ENCODE measurements at places on chromosomes 3 and 15. TPM values are rescaled to one million over a fixed set of nuclear protein-coding genes. Genes with fewer than 3 reads are reported as not detected.

FAM107A gene
- total RNA-seq, result not detected

GRCh38 chr15:39896846-39897245 is 23.2 kb downstream of the GPR176 start:
- H3K4me1 ChIP-seq, result peaks cover 25% of the 10 kb centered on the region
- H3K27ac ChIP-seq, result peak overlapping the region; percentile 83
- no peak overlapping the region for H3K4me3 ChIP-seq
- no peaks in the 10 kb centered on the region for H3K36me3 ChIP-seq
- H3K27me3 ChIP-seq, result no peaks in the 10 kb centered on the region
- DNase-seq, result peak; percentile 88

DNA sequence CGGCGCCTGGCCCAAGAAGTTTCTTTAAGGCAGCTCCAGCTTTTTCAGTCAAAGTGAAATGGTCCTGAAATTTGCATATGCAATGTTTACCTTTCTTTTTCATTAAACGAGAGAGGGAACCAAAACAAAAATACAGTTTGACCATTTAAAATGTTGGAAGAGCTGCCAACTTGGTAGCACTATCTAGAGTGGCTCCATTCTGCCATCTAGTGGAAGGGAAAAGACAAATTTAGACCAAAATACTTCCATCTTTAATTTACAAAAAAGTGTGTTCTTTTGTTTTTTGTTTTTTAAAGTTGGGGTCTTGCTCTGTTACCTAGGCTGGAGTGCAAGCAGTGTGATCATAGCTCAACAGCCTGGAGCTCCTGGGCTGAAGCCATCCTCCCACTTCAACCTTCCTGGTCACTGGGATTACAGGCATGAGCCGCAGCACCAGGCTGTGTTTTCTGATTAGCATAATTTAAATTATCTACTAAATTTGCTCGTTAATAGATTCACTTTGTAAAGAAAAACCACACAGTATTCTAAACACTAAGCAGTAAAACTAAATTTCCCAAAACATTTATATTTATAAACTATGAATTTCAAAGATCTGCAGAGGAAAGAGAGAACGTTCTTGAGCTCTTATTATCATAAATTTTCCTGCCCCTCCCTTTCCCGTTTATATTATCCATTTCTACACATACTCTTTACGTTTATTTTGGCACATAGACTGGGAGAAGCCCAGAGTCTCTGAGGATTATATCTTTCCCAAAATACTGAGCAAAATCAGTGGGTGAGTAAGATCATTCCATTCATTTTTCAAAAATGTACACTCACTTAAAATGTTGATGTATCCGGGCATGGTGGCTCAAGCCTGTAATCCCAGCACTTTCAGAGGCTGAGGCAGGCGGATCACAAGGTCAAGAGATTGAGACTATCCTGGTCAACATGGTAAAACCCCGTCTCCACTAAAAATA is 15.4 kb upstream of the RFC4 start:
- H3K4me3 ChIP-seq, result peak overlapping the region; percentile 35
- peaks cover 15% of the 10 kb centered on the region for H3K4me1 ChIP-seq
- H3K27me3 ChIP-seq, result no peaks in the 10 kb centered on the region
- peak; percentile 83 for DNase-seq

DNA sequence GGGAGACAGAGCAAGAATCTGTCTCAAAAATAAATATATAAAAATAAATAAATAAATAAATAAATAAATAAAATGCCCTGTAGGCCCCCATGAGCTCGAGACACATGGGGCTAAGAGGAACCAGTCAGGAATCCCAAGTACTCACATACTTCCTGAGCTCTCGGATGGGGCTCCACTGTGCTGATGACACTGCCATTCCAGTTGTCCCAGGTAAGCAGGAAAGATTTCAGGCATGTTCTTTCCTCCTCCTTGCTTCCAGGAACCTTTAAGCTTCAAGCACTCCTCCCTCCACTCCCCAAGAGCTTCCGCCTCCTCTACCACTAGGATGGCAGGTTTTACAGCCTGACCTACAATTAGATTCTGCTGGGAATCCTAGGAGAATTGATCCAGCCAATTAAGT is 113.4 kb downstream of the SLC49A4 start:
- H3K36me3 ChIP-seq, result no peaks in the 10 kb centered on the region
- peaks cover 48% of the 10 kb centered on the region for H3K27me3 ChIP-seq
- H3K4me3 ChIP-seq, result no peak overlapping the region
- no peak overlapping the region for H3K27ac ChIP-seq
- no peaks in the 10 kb centered on the region for H3K4me1 ChIP-seq

DNA sequence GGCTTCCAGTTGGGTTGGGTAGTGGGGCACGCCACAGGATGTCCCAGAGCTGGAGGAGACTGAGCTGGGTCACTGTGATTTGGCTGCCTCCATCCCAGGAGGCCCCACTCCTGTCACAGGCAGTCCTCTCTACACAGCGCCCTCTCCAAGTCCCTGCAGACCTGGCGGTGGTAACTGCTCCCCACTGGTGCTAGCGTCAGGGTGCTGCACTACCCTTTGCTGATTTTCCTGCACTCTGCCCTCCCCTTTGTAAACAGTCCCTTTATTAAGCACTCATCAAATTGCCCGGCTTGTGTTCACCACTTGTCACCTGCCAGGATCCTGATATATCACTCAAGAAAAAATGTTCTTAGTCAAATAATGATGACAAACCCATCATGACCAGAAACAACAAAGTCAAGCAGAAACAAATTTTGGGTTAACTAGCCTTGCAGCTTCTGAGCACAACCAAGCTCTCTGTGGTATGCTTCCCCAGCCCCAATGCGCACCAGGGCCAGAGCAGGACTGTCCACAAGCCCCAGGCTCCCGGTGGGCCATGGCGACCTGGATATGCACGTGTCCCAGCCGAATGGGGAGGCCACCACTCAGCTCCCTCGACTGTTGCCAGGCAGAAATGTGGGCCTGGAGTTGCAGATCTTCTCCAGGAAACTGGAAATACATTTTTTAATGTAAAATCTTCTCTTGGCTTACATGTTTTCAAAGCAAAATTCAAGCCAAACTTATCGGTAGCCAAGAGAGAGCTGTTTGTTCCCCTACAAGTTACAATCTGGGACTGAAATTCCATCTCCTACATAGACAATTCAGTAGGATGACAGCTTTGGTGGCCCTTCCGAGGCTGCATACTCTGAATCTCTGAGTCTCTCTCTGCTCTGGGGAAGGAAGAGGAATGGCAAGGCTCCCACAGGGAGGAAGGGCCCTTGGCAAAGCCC is 24.5 kb downstream of the MEGF11 start:
- H3K27ac ChIP-seq, result no peak overlapping the region
- H3K4me1 ChIP-seq, result no peaks in the 10 kb centered on the region
- H3K4me3 ChIP-seq, result no peak overlapping the region
- no peaks in the 10 kb centered on the region for H3K36me3 ChIP-seq

DNA sequence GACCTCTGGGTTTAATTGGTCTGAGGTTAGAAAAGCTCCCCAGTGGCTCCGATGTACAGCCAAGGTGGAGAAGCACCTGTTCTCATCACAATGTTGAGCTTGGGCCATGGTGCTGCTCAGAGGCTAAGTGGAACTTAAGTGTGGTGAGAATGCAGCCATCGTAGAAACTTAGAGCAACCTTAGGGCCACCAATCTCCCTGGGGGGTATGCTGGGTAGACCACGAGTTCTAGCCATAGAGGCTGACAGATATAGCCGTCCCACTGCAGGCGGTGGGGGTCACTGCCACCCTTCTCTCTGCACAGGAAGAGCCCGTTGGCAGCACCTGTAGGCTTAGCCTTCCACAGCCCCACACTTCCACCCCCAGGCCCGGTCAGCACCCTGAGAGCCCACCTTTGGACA is 38.0 kb downstream of the MGLL start:
- peaks cover 36% of the 10 kb centered on the region for H3K4me1 ChIP-seq
- no peak for DNase-seq
- no peak overlapping the region for H3K4me3 ChIP-seq
- H3K36me3 ChIP-seq, result peaks cover 3% of the 10 kb centered on the region
- H3K27ac ChIP-seq, result no peak overlapping the region

TEX264 gene
- 26.9 TPM for total RNA-seq

DNA sequence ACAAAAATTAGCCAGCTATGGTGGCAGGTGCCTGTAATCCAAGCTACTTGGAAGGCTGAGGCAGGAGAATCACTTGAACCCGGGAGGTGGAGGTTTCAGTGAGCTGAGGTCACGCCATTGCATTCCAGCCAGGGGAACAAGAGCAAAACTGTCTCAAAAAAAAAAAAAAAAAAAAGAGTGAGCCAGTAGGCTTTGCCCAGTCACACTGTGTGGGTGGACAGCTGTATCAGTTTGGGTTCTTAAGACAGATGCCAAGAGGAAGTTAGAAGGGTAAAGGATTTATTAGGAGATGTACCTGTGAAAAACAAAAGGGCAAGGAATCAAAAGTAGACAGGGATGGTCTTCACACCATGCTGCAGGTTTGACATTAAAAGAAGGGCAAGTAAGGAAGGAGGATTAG is 86.1 kb upstream of the CGNL1 start:
- no peak overlapping the region for H3K27ac ChIP-seq
- H3K4me3 ChIP-seq, result no peak overlapping the region
- no peaks in the 10 kb centered on the region for H3K27me3 ChIP-seq
- DNase-seq, result no peak
- no peaks in the 10 kb centered on the region for H3K4me1 ChIP-seq

- peak; percentile 43 for DNase-seq
- H3K4me3 ChIP-seq, result no peak overlapping the region
- H3K36me3 ChIP-seq, result no peaks in the 10 kb centered on the region
- H3K27ac ChIP-seq, result no peak overlapping the region
- H3K27me3 ChIP-seq, result peaks cover 22% of the 10 kb centered on the region
These were observed 89.3 kb upstream of the C2CD4B start for GRCh38 chr15:62254137-62254934.

GOLGA8M gene
- total RNA-seq, result under 0.01 TPM

GRCh38 chr3:127326341-127326740 is 38.5 kb upstream of the PRR20G start:
- no peaks in the 10 kb centered on the region for H3K36me3 ChIP-seq
- H3K27ac ChIP-seq, result no peak overlapping the region
- H3K4me3 ChIP-seq, result no peak overlapping the region
- DNase-seq, result no peak

TERB2 gene
- total RNA-seq, result not detected

SCN11A gene
- not detected for total RNA-seq

- H3K27ac ChIP-seq, result no peak overlapping the region
- DNase-seq, result peak; percentile 28
- H3K4me3 ChIP-seq, result no peak overlapping the region
- H3K27me3 ChIP-seq, result no peaks in the 10 kb centered on the region
- H3K36me3 ChIP-seq, result no peaks in the 10 kb centered on the region
These were observed 195.5 kb upstream of the MBNL1 start for GRCh38 chr3:152073267-152073666.

GRCh38 chr3:114496021-114496434 is 202.2 kb downstream of the TIGIT start:
- no peaks in the 10 kb centered on the region for H3K27me3 ChIP-seq

DNA sequence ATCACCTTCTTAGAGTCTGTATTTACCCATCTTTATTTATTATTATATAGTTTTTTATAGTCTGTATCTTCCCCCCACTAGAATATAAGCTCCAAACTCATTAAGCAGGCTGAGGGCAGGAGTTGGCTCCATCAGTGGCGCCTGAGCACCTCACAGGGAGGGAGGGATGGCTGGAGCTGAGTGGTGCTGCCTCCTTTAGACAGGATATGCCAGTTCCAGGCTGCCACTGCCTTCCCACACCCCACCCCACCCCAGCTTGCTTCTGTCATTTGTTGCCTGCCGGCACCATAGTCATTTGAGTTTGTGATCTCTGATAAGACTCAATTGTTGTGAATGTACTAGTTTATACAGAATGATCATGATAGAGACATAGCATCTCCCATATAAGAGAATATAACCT is 85.5 kb downstream of the KLHL25 start:
- H3K4me3 ChIP-seq, result no peak overlapping the region
- peaks cover 7% of the 10 kb centered on the region for H3K36me3 ChIP-seq
- no peaks in the 10 kb centered on the region for H3K27me3 ChIP-seq
- no peak for DNase-seq

GRCh38 chr15:78968114-78968513 is 23.3 kb upstream of the CTSH start:
- H3K4me3 ChIP-seq, result no peak overlapping the region
- no peaks in the 10 kb centered on the region for H3K36me3 ChIP-seq
- DNase-seq, result no peak
- no peak overlapping the region for H3K27ac ChIP-seq
- peaks cover 7% of the 10 kb centered on the region for H3K4me1 ChIP-seq
- H3K27me3 ChIP-seq, result no peaks in the 10 kb centered on the region

DNA sequence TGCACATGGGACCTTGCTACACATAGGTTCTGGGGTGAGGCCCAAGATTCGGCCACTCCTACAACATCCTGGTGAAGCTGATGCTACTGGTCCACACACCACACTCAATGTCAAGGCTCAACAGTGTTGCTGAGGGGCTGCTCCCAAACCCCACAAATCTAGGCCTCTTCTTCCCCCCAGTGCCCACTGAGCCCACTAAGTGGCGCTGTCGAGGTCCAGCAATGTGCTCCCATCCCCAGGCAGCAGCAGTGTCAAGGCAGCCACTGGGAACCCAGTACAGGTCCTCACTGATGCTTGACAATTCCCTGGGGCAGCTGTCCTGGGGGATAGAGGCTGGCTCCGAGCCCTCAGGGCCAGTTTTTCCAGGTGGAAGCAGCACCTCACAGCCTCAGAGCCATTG is 21.5 kb downstream of the SCN5A start:
- no peaks in the 10 kb centered on the region for H3K36me3 ChIP-seq
- no peaks in the 10 kb centered on the region for H3K27me3 ChIP-seq
- no peaks in the 10 kb centered on the region for H3K4me1 ChIP-seq
- no peak overlapping the region for H3K4me3 ChIP-seq
